CD4-positive, alpha-beta T cell treated with Interleukin-12 subunit alpha and Interleukin-12 subunit beta, for 1 hour (primary cell): ENCODE measurements at places on chromosomes 12 and 14.

GRCh38 chr12:12214201-12214600, 52.6 kb downstream of the LRP6 start:
- no peak for DNase-seq

- DNase-seq, result no peak
These were observed 16.4 kb upstream of the CACNA2D4 start for GRCh38 chr12:1934831-1935230.

- peak; percentile 72 for DNase-seq
These were observed 12.2 kb upstream of the SPTB start for GRCh38 chr14:64891839-64892375.

GRCh38 chr14:75456997-75457335, 29.1 kb downstream of the JDP2 start:
- DNase-seq, result no peak

GRCh38 chr12:123645878-123646277, 12.2 kb downstream of the GTF2H3 start:
- no peak for DNase-seq

GRCh38 chr12:123757561-123757960, 4.5 kb upstream of the DNAH10 start:
- DNase-seq, result no peak

GRCh38 chr14:23608454-23608853, 27.7 kb upstream of the DHRS2 start:
- no peak for DNase-seq

- DNase-seq, result no peak
These were observed 15.2 kb upstream of the PLEKHG6 start for GRCh38 chr12:6295094-6295811.

- no peak for DNase-seq
These were observed 377.0 kb downstream of the NPAS3 start for GRCh38 chr14:33315721-33316120.

DNA sequence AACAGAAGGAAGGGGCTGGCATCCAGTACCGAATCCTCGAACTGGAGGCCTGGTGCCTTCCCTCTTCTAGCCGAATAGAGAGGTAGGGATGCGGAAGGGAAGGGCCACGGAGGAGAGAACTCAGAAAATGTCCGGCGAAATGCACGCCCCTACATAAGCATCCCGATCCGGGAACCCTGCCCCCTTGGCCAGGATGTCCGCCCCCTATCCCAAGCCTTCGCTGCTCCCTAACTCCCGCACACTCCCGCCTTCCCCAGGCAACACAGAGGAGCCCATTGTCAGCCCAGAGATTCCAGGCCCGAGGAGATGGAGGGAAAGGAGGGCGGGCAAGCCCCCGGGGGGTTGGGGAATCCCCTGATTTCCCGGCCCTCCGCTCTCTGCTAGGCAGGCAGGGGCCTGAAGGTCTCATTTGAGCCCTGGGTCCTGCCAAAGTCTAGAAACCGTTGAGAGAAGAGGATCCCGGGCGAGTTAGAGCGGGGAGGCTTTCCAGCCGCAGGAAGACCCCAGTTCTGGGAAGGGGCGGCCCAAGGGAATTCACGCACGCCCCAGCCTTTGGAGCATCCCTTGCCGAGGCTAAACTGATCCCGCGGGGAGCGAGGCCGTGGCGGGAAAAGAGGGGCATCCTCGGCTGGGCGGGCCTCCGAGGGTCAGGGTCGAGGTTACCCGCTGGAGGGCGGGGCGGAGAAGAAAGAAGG, 569 bp upstream of the ARHGEF40 start:
- DNase-seq, result peak; percentile 48

- DNase-seq, result no peak
These were observed 69.2 kb downstream of the CRACR2A start for GRCh38 chr12:3683670-3684069.

DNA sequence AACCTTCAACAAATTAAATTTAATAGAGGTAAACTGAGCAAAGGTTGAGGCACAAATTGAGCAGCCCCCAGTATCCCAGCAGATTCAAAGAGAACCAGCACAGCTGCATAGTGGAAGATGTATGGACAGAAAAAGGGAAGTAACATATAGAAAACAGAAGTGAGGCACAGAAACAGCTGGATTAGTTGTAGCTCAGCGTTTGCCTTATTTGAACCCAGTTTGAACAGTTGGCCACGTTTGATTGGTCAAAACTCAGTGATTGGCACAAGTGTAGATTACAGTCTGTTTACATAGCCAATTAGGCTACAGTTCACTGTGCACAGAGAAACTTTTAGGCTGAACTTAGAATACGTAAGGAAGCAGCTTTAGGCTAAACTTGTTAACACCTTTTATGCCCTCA, 315.5 kb downstream of the RMST start:
- DNase-seq, result no peak

GRCh38 chr14:61409782-61410181, 88.4 kb downstream of the PRKCH start:
- no peak for DNase-seq

GRCh38 chr14:20935303-20935984, 19.8 kb upstream of the RNASE2 start:
- no peak for DNase-seq

DNA sequence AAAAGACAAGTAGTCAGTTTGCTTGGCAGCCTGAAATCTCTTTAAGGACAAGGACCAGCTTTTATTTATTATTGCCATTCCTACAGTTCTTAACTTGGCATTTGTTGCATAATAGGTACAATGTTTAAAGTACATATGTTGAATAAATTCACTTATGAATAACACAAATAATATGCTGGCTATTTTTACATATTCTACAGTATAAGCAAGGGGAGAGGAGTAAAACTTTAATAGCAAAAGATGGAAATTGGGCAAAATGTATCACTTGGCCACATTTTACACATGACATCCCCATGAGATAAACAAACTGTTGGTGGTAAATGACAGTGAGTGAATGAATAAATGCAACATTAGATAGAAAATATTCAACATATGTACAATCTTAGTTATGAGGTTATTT, 333.1 kb downstream of the DIO2 start:
- no peak for DNase-seq

GRCh38 chr12:19200261-19200660, 70.7 kb downstream of the PLEKHA5 start:
- no peak for DNase-seq

- DNase-seq, result peak; percentile 52
These were observed 21.3 kb downstream of the TBX3 start for GRCh38 chr12:114662512-114663177.

GRCh38 chr14:68543516-68543915, 249.4 kb downstream of the ZFP36L1 start:
- no peak for DNase-seq
